ENCODE measurements at places on chromosomes 16 and 17.

GRCh38 chr17:45314741-45315647, 1.8 kb downstream of the MAP3K14 start:
- no peak for DNase-seq

DNA sequence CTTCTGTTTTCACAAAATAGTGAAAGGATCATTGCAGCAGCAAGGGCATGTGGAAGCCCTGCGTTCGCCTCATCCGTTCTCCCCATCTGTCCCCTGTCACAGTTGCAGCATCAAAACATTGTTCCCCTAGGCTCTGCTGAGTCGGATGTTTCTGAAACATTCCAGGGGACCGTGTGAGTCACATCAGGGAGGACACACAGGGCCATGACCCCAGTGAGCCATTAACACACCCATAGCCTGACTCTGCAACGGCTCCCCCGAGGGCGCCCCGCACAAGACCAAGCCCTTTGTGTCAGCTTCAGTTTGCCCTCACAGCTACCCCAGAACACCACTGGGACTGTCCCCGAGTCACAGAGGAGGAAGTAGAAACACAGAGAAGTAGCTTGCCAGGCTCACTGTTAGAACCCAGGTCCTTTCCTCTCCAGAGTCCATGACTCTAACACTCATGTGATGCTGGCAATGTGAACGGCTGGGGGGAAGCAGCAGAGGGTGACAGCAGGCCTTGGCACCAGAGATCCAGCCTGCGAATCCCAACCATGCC, 63.3 kb upstream of the HSBP1 start:
- no peak for DNase-seq

DNA sequence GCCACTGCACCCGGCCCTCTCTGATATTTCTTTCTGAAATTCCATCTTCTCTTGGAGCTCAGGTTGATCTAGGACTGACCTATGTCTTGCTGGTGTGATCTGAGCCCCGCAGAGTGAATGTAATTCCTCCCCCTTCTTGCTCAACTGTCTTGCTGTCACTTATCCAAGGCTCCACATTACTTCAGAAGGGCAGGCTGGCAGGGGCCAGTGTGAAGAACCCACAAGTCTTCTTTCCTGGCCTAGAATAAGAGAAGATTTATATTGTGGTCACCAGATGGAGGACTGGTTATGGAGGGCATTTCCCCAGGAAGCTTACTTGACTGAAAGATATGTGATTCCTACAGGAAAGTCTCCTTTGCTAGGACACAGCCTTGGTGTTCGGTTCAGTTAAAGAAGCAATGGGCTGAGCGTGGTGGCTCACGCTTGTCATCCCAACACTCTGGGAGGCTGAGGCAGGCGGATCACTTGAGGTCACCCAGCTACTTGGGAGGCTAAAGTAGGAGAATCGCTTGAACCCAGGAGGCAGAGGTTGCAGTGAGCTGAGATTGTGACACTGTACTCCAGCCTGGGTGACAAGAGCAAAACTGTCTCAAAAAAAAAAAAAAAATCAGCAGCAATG, 13.4 kb downstream of the ITGAL start:
- no peak for DNase-seq

GRCh38 chr17:75832652-75833400, 11.4 kb downstream of the UNC13D start:
- no peak for DNase-seq

DNA sequence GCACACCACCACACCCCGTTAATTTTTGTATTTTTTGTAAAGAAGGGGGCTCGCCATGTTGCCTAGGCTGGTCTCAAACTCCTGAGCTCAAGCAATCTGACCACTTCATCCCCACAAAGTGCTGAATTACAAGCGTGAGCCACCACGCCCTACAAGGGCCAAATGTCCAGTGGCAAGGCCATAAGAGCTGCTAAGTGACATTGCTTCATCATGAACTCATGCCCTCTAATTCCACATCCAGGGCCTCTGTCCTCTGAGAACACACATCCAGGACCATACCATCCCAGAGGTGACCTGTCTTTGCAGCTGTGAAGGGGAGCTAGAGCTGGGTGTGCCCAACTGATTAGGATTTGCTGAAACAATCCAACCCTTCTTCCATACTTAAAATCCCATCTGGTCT, 25.6 kb upstream of the MEIOC start:
- DNase-seq = no peak

- no peak for DNase-seq
These were observed 70.6 kb downstream of the IRF8 start for GRCh38 chr16:85969591-85969990.

- no peak for DNase-seq
These were observed 83.5 kb upstream of the PLCG2 start for GRCh38 chr16:81695321-81696165.

DNA sequence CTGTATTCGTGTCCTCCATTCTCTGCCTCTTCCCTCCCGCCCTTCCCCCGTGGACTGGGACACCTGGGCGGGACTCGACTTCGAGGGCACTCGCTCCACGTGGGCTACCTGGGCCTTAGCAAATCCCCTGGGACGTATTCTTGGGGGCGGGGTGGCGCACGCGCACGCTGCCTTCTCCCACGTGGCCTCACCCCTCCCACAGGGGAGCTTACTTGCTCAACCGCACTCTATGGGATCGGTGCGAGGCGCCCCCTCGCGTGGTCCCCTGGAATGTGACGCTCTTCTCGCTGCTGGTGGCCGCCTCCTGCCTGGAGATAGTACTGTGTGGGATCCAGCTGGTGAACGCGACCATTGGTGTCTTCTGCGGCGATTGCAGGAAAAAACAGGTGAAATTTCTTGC, 3.5 kb downstream of the VMO1 start:
- DNase-seq = no peak

DNA sequence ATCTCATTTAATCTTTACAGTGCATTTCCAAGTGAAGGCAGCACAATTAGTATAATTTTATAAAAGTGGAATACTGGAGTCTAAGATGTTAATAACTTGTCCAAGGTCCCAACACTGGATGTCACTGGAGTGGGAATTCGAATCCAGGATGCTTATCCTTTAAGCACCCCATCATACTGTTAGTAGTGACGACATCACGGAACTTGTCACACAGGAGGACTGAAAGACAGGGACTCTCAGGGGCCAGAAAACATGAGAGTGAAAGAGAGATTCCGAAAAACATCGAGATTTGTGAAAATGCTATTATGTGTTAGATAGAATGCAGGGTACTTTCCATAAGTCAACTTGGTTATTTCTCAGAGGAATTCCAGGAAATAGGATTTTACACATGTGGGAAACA, 374.0 kb downstream of the GRIN2A start:
- no peak for DNase-seq

Measured in stimulated activated CD8-positive, alpha-beta memory T cell treated with anti-CD3 and anti-CD28 coated beads, Interleukin-7, amount 100 ng/mL, for 1 hour (primary cell).